Activated CD8-positive, alpha-beta memory T cell treated with anti-CD3 and anti-CD28 coated beads, Interleukin-2, amount 50 U/mL, for 4 hours (primary cell): ENCODE measurements at places on chromosomes 7 and 10.

DNA sequence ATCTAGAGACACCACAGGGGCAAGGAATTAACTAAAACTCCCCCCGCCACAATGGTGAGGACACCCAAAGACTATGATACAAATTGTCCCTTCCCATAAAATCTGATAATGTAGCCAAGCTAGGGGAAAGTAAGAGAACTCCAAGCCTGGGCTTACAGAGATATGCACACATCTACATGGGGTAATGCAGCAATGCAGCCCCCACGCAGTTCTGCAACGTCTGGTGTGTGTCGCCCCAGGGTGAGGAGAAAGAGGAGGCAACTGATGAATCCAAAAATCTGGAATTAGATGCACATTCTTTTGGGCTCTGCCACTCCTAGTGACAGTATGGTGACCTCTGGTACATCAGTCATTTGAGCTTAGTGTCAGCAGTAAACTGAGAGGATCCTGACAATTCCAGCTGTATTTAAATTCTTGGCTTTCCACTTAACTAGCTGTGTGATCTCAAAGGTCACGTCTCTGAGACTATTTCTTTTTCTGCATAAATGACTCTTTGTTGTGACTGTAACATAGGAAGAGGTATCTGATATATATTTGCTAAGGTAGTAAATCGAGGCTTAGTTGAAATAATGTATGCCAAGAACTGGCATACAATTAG is 51.5 kb downstream of the PIP4K2A start:
- no peak for DNase-seq

DNA sequence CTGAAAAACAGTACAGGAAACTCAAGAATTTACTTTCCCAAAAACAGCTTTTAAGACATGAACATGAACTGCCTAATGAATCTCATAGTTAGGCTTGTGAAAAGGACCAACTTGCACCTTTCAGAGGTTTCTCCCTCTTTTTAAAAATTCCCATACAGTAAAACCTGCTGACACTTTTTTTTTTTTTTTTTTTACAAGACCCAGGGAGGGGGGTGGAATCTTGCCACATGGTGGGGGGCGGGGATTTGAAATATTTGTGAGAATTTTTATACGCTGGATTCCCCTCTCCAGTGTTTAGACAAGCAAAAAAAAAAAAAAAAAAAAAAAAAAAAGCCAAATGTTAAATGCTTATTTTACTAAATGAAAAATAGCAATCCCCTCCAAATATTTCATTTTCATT is 57.4 kb downstream of the HIBADH start:
- DNase-seq: no peak

- no peak for DNase-seq
These were observed 68.1 kb downstream of the PDGFA start for GRCh38 chr7:451255-452225.

DNA sequence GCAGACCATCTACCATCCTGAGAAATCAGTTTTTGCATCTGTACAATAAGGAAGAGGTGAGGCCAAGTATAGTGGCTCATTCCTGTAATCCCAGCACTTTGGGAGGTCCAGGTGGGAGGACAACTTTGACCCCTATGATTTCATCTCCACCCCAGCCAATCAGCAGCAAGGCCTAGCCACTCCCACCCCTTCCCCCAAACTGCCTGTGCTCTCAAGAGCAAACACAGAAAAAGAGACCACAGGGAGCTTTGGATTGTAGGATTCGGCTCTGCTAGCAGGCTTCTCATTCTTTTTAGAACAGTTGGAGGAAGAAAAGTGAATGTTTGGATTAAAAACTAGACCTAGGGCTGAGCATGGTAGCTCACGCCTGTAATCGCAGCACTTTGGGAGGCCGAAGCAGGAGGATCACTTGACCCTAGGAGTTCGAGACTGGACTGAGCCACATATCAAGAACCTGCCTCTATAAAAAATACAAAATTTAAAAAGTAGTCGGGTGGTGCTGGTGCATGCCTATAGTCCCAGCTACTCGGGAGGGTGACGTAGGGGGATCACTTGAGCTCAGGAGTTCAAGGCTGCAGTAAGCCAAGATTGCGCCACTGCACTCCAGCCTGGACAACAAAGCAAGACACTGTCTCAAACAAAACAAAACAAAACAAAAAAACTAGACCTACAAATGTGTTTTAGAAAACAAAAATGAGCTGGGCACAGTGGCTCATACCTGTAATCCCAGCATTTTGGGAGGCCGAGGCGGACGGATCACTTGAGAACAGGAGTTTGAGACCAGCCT is 25.1 kb upstream of the PROSER2 start:
- no peak for DNase-seq

DNA sequence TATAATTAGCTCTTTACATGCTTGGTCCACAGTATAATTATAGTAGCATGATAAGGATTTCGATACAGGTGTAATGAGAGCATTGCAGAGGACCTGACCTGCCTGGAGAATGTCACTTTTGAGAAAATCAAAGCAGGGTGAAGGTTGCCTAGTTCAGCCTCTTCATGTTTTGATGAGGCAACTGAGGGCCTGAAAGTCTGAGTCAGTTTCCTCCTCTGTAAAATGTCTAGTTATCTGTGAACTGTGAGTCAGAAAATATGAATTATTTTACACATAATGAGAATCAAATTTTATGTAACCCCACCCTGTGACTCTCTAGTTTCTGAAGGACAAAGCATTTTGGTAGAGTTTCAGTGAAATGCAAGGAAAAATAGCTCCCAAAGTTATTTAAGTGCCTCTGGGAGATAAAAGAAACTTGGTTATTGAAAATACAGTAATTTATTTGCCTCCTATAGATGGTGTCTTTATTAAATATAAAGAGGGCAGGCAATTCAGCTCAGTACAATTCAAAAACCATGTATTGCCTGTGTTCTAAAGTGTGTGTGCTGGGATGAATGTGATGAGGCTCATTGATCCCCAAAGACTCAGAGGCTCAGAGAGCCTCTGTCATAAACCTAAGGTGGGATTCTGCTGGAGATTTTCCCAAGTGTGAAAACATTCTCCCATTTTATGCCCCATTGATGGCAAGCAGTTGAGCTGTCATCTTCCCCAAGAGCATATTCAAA is 37.3 kb upstream of the SAMD9L start:
- DNase-seq: no peak

DNA sequence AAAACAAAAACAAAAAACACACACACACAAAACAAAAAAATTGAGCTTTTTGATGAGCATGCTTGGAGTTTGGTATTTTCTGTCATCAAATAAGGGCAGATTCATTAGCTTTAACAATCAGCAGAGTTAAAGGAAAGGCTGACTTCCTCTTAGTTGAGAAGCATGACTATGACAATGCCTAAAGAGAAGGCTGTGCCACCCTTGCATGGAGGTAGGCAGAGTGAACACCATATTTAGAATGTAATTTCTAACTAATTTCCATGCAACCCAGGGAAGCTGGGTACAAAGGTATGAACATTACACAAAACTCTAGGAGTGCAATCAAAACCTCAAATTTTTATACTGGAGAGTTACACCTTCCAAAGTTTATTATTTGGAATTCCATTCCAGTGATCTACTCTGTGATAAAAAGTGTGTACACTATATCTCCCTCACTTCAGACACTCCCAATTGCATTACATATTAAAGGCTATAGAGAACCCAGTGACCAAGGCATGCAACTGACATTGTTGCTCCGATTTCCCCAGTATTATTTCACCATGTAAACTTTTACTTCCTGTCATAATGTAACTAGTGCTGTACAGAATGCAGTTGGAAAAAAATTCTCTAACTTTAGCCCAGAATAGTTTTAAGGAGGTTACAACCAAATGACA is 9.4 kb upstream of the CYCS start:
- no peak for DNase-seq

- DNase-seq: no peak
These were observed 53.0 kb upstream of the TNKS2 start for GRCh38 chr10:91745090-91745831.

GRCh38 chr7:107035446-107035845 is 9.1 kb upstream of the PRKAR2B start:
- no peak for DNase-seq

DNA sequence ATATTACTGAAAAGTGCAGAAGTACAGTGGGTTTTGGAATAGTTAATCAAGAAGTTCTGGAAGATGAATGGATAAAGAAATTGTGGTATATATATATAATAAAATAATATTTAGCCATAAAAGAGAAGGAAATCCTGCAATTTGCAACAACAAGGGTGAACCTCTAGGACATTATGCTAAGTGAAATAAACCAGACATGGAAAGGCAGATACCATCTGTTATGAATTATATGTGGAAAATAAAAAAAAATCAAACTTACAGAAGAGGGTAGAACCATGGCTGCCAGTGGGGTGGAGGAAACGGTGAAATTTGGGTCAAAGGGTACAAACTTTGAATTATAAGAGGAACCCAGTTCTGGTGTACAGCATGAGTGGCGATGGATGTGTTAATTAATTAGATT is 162.6 kb downstream of the BICC1 start:
- no peak for DNase-seq

GRCh38 chr7:43791-44540 is 148.4 kb upstream of the FAM20C start:
- DNase-seq: peak; percentile 3

DNA sequence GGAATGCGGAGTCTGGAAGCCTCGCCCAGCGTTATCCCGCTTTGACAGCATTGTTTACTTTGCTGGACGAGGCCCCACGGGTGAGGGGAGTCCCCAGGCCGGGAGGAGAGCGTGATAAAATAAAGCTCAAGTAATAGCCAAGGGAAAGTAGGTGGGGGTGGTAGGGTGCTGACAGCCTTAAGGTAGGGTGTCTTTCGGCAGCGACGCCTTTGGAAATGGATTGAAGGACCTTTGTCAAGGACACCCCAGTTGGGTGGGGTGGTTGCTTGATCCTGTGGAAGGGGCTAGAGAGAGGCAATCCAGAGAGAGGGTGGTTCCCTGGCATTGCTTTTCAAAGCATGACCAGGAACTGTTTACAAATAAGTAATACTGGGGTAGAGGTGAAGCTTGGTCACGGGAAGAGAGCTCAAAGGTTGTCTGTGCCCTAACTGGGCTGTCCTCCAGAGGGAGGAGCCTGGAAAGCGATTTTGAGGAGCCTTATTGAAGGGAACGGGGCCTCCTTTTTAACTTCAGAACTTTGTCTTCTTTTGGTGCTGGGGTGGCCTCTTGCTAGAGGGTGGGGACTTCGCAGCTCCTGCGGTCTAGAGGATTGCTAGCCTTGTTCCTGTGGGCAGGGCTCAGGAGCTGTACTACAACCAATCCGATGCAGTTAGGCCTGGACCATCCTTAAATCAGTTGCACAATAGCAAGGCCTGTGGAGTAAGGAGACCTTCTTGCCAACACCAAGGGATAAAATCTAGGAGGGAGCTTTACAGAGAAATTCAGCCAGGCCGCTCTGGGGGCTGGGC is 1.3 kb downstream of the EIF4EBP2 start:
- DNase-seq: peak; percentile 17

- DNase-seq: no peak
These were observed 143.0 kb downstream of the RPS24 start for GRCh38 chr10:78176320-78177317.

GRCh38 chr7:123538189-123538714 is 3.9 kb upstream of the IQUB start:
- no peak for DNase-seq

DNA sequence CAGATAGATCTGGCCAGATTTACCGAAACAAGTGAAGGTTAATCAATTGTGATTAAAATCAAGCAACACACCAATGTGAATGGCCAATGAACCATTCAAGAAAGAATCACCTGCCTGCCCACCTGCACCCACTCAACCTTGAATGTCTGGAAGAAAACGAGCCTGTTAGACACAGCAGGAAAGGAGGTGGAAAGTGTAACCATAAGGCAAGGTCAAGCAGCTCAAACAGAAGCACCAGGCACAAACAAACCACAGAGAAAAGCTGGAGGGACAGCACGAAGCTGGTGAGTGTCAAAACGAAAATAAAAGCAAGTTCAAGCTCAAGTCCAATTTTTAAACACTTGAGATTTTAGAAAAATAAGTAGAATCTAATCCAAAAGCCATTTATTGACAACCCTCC is 64.9 kb downstream of the STEAP1B start:
- DNase-seq: no peak

DNA sequence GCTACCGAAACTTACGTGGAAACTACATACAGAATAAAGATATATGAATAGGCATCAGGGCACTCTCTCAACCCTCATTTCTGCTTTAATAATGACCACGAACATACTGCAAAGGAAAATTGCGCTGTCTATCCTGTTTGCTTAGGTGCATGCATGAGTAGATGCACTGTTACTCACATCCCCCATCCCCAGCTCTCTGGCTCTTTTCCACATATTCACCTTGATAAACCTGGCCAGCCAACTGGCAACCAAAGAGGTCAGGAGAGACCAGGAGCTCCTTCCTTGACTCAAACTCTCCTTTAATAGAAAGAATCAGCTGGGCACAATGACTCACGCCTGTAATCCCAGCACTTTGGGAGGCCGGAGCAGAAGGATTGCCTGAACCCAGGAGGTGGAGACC is 29.6 kb downstream of the HIBADH start:
- DNase-seq: no peak

GRCh38 chr10:34593930-34594329 is 221.2 kb downstream of the PARD3 start:
- no peak for DNase-seq

DNA sequence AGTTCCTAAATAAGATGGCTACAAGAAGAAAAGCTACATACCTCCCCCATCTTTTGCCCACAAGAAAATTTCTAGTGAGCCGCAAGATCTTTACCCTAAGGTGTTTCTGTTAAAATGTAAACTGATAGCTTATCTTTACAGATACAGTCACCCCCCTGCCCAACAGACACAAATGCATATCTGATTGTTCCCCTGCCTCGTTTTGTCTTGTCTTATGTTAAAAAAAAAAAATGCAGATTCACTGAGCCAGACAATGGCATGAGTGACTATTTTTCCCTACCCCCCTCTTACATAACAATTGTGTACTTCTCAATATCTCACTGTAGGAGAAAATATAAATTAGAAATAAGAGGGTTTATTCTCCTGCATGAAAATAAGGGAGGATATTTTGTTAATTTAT is 8.5 kb downstream of the ZNF138 start:
- no peak for DNase-seq

- no peak for DNase-seq
These were observed 1139.9 kb upstream of the LRRN3 start for GRCh38 chr7:109950821-109951564.

DNA sequence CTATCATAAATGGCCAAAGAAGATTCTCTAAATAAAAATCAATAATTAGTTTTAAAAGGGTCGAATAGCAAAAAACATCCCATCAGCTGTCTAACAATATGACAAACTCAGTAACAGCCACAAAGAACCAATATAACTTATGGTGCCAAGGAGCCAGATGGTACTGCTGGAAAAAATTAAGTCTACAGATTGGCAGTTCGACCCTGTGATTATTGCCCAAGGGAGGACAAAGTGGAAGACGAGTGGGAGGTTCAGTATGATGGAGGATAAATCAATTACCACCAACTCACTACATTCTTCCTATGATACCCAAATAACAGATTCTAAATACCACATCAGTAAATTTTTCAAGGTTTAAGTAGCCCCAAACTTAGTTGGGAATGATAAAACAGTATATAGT is 49.0 kb downstream of the SKAP2 start:
- no peak for DNase-seq

GRCh38 chr10:121616291-121616690 is 18.0 kb upstream of the FGFR2 start:
- DNase-seq: no peak

GRCh38 chr7:130419658-130420057 is 21.2 kb downstream of the CEP41 start:
- DNase-seq: no peak
